AG10803 (cell line): ENCODE measurements at places on chromosomes 4 and X.

DNA sequence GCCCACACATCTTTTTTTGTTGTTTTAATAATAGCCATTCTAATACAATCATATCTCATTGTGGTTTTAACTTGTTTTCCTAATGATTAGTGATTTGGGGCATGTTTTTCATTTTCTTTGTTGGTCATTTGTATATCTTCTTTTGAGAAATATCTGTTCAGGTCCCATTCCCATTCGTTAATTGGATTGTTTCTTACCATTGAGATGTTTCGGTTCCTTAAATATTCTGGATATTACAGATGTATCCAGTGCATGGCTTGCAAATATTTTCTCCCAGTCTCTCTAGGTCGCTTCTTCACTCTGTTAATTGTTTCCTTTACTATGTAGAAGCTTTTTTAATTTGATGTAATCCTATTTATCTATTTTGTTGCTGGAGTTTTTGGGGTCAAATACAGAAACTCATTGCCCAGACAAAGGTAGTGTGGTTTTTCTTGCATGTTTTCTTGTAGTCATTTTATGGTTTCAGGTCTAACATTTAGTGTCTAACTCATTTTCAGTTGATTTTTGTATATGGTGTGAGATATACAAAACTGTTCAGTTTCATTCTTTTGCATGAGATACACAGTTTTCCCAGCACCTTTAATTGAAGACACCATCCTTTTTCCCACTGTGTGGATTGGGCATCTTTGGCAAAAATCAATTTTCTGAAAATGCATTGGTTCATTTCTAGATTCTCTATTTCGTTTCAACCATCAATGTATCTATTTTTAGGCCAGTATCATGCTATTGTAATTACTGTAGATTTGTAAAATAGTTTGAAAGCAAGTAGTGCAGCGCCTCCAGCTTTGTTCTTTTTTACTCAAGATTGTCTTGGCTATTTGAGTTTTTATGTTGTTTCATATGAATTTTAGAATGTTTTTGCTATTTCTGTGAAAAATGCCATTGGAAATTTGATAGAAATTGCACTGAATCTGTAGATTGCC lies 195.9 kb downstream of the SCFD2 start:
- no peak for DNase-seq

DNA sequence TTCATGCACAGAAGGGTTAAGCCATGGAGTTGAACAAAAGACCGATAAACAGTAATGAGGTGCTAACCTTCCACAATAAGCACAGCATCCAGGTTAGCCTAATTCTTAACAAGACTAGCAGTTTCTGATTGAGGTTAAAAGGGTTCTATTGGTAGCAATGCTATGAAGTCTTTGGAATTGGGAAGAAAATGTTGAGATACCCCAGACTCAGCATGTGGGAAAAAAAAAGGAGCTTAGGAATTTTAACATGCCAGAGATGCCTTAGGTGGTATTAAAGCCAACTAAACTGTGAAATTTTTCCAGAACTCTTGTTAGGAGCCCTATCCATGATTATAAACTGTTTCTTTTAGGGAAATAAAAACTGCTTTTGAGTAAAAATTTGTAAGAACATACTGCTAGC lies 391.7 kb downstream of the GABRG1 start:
- no peak for DNase-seq

GRCh38 chrX:100340491-100341141 lies 69.5 kb downstream of the PCDH19 start:
- DNase-seq: no peak

- no peak for DNase-seq
Observed at GRCh38 chr4:20219521-20219920, 32.2 kb upstream of the SLIT2 start.

DNA sequence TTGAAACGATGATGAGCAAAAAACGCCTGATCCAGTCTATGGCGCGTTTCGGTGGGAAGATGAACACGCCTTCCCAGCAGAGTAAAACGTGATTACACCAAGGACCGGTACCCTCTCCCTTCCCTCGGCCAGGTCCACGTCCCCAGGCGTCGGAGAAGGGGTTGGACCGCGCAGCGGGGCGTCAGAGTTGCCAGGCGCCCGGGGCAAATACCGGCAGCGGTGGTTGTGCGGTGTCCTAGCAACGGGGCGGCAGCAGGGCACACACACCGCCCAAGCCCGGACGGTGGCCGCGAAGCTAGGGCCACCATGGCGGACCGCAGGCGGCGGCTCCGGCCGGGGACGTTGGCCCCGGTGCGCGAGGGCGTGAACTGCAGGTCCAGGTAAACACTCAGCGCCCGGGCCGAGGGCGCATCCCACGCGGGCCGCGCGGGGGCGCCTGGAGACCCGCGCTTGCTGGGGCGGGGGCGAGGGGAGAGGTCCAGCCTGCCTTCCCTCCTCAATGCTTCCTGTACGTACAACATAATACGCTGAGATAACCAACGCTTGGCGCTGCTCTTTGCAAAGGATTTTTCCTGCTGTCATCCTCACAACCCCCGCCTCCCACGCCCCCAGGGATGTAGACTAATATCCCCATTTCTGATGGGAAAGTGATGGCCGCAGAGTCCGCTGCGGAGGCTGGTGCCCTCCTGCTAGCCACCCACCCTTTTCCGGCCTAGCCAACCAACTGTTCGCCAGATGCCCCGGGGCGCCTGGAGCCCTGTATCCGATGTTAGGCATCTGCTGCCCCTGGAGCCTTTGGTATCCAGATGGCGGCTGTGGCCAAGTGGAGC lies at the start of gene FAM47E:
FAM47E (plus strand) TSS at position 281 of the 830 bp plus-strand sequence; CDS start at position 307, 26 bp downstream.
- DNase-seq: peak; percentile 29

- peak; percentile 8 for DNase-seq
Observed at GRCh38 chrX:14497184-14497666, 32.1 kb upstream of the GLRA2 start.

DNA sequence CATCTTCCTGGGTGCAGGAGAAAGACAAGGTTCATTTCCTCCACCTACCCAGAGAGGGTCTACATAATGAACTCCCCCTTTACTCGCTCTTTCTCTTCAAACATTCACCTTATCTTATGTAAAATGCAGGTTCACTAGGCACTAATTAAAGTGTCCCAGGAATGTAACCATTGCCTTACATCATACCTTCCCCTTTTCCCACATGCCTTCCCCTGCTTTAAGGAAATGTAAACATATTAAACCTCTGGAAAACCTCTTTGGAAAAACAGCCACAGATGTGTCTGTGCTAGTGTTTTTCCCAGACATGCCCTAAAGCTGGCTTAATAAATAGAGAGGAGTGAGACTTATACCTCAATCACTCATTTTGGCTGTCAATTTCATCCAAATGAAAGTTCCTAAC lies 15.8 kb downstream of the TBC1D9 start:
- no peak for DNase-seq

DNA sequence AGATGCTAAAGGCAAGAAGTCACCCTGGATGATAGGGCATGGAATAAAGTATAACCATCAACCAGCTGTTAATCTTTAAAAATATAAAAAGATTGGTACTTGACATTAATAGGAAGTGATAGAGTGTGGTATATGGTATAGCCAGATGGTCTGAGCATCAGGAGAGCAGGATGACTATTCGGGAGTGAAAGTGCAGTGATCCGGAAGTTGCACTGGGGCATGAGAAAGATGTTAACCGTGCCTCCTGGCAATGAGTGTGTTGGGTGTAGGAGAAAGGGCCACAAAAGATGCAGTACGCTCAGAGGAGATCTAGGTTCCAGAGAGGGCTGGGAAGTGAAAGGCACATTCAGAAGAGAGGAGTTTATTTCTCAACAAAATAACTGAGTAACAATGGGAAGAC lies 65.0 kb downstream of the TSPAN7 start:
- DNase-seq: no peak

- no peak for DNase-seq
Observed at GRCh38 chrX:44155126-44155525, 181.9 kb upstream of the NDP start.

- peak; percentile 0 for DNase-seq
Observed at GRCh38 chrX:151543706-151544105, 19.8 kb upstream of the PASD1 start.

GRCh38 chr4:185179488-185179887 lies 24.3 kb downstream of the CFAP97 start:
- DNase-seq: no peak

- DNase-seq: no peak
Observed at GRCh38 chrX:123357941-123358340, 173.9 kb downstream of the GRIA3 start.

DNA sequence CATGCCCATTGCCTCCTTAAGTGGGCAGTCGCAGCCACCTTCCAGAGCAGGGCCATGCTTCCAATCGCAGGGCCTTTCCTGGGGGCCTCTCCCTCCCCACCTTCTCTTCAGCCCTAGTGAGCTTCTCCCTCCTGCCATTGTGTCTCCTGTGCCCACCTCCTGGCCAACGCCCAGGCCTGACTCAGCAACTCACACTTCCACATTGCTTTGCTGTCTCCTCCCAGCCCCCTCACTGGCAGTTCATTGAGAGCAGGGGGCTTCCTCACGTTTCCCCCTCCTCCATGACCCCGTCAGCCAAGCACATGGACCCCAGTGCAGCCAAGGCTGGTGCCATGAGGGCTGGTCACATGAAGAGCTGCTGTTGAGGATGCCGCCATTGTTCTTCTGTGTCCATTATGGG lies 25.9 kb downstream of the HTRA3 start:
- no peak for DNase-seq

DNA sequence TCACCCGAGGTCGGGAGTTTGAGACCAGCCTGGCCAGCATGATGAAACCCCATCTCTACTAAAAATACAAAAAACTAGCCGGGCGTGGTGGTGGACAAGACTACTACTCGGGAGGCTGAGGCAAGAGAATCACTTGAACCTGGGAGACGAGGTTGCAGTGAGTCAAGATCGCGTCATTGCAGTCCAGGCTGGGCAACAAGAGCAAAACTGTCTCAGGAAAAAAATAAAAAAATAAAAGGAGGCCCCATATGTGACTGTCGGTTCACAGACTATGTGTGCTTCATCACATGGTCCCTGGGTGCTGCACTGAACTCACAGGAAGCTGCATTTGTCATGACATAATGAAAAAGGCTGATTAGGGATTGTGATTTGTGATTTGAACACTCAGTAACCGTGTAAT lies 6.4 kb downstream of the TRIML1 start:
- DNase-seq: no peak

GRCh38 chr4:84459783-84460182 lies 39.3 kb downstream of the NKX6-1 start:
- no peak for DNase-seq

DNA sequence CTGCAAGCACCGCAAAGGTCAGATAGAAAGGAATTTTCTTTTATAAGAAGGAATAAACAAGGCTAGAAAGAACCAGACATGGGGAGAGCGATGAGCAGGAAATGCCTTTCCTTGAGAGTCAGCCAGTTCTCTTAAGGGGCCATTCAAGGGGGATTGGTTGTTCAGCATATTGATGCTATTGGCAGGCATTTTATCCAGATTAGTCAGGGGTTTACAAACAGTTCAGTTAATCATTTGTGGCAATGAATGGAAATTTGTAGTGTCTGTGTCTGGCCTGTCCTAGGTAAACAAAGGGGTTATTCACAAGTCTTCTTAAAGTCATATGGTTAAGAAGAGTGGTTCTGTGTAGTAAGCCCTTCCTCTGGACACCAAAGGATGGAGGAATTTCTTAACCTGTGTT lies 184.7 kb upstream of the FRMPD4 start:
- DNase-seq: peak; percentile 86

GRCh38 chr4:6427439-6428090 lies 44.8 kb downstream of the PPP2R2C start:
- no peak for DNase-seq

DNA sequence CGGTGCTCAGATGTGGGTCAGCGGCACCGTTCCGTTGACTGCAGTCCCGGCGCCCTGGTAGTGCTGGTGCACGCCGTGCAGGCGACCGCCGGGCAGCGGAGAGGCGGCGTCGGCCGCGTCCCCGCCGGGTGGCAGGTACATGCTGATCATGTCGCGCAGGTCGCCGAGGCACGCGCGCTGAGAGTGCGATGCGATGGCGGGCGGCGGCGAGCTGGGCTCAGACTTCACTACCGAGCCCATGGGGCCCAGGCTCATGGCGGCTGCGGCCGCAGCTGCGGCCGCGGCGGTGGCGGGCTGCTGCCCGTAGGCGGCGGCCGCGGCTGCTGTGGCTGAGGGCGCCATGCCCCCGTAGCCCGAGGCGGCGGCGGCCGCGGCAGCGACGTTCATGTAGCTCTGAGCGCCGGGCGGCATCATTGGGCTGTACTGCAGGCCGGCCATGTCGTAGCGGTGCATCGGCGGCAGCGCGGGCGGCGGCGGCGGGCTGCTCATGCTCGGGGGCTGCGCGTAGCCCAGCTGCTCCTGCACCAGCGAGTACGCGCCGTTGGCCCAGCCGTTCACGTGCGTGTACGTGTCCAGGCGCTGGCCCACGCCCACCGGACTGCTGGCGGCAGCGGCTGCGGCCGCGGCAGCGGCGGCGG lies 1.0 kb downstream of the SOX3 start:
- DNase-seq: peak; percentile 11

DNA sequence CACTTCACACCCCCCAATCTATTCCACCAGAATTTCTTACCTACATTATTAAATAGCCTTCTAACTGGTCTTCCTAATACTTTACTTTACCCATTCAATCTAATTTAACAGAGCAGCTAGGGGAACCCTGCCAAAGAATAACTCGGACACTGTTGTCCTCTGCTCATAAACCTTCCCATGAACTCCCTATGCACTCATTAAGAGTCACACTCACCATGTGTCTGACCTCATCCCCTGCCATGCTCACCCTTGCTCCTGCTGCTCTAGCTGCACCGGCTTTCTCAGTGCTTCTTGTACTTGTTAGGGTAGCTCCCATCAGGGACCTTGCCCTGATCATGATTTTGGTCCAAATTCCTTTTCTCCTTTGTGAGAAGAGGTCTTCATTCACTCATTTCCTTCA lies 54.6 kb upstream of the GUCY1A1 start:
- no peak for DNase-seq

GRCh38 chr4:145937971-145938611 lies 532 bp downstream of the ZNF827 start:
- DNase-seq: peak; percentile 23

GRCh38 chr4:129176864-129177263 lies 80.9 kb downstream of the C4orf33 start:
- no peak for DNase-seq

GRCh38 chrX:134632355-134632754 lies 25.9 kb downstream of the PLAC1 start:
- DNase-seq: no peak

- DNase-seq: no peak
Observed at GRCh38 chr4:184238072-184238745, 20.5 kb upstream of the ENPP6 start.

DNA sequence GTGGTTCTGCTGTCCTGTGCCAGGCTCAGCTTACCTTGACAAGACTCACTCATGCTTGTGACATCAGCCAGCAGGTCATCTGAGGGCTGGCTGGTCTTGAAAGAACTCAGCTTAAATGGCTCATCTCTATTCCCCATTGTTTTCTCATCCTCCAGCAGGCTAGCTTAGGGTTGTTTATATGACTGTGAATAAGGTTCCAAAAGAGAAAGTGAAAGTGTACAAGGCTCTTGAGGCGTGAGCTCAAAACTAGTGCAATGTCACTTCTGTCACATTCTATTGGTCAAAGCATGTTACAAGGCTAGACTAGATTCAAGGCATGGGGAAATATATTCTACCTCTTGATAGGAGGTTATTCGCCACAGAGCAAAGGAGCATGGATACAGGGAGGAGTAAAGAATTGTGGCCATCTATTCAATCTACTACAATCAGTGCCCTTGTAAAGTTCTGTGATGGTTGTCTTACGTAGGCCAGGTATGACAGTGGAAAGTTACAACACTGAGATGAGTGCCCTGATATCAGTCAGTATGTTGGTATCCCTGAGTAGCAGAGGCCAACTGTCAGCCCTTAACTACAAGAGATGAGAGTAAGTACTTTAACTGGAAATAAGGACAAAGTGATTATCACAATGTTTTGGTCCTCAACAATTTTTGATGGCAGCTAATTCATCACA lies 19.8 kb upstream of the TMLHE start:
- no peak for DNase-seq
